Stimulated activated CD4-positive, alpha-beta T cell treated with anti-CD3 and anti-CD28 coated beads, Interleukin-1b, Interleukin-23, amount 100 ng/mL, for 1 hour (primary cell): ENCODE measurements at places on chromosomes 4 and X.

GRCh38 chr4:16119981-16120380 is 36.2 kb upstream of the PROM1 start:
- DNase-seq = no peak

DNA sequence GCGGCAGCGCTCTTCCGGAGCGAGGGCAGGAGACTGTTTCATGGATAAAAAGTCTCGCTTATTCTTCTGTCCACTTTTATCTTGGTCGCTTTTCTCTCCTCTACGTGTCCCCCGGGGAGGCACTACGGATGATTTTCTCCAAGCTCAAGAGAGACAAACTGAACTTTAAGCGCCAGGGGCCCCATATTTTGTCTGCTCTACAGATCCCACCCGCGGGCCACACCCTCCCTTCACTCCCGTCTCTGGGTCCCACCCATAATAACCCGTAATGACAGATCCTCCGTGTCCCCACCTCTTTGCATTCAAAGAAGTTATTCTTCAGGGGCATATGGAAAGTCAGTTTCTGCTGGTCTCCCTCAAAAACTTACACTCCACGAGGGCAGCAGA is at the start of gene CORIN:
Gene CORIN, minus strand, starts transcription at position 160 of the 387 bp plus-strand sequence. Its CDS starts 118 bp downstream, at position 42.
- no peak for DNase-seq

- DNase-seq = no peak
Observed at GRCh38 chrX:42195506-42195905, 272.2 kb upstream of the CASK start.

GRCh38 chrX:132744470-132744869 is 214.0 kb downstream of the HS6ST2 start:
- DNase-seq = no peak

- no peak for DNase-seq
Observed at GRCh38 chr4:1690698-1691097, 6.6 kb upstream of the FAM53A start.

DNA sequence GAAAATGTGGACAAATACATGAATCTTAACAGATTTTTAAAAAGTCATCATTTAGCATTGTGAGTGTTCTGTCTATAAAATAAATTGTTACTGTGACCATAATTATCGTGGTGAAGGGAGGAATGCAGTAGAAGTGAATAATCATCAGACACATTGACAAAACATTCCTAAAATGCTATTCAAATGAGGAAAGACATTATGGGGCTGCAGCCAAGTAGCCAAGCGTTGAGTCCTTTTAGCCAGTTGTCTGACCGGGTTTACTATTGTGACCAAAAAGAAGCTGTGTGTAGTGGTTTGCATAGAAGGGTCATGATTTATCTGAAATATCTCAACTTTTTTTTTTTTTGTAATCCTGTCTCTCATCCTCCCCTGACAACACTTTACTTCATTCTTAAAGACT is 19.5 kb downstream of the WWC2 start:
- DNase-seq = no peak

GRCh38 chrX:19616959-19617358 is 101.7 kb upstream of the MAP3K15 start:
- no peak for DNase-seq

GRCh38 chrX:8760021-8760420 is 28.1 kb upstream of the ANOS1 start:
- DNase-seq = no peak
